ENCODE measurements at places on chromosomes 1 and 21. TPM values are rescaled to one million over a fixed set of nuclear protein-coding genes. Genes with fewer than 3 reads are reported as not detected.

GRCh38 chr1:115658646-115659045 is 16.9 kb downstream of the VANGL1 start:
- H3K4me3 ChIP-seq, result no peak overlapping the region
- H3K36me3 ChIP-seq, result peaks cover 26% of the 10 kb centered on the region
- H3K4me1 ChIP-seq, result peaks cover 23% of the 10 kb centered on the region
- H3K27me3 ChIP-seq, result no peaks in the 10 kb centered on the region
- H3K27ac ChIP-seq, result no peak overlapping the region

DNA sequence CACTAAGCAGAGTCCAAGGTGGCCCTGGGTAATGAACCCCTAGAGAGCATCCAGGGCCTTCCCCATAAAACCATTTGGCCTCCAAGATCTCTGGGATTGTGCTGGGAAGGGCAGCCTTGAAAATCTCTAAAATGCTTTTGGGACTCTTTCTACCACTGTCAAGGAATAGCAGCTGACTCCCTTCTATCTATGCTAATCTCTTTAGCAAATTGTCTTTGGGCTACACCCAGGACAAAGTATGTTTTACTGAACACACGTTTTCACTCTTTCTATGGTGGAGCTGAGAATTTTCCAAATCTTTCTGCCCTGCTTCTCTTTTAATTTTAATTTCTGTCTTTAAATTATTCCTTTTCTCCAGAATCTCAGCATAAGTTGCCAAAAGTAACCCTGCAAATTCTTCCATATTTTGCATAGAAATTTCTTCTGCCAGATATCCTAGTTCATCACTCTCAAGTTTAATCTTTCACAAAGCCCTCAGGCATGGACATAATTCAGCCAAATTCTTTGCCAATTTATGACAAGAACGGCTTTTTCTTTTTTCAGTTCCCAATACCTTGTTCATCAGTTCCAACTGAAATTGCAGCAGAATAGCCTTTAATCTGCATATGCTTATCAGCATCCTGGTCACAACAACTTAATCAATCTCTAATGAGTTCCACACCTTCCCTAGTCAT is 687.0 kb upstream of the ADGRL4 start:
- H3K36me3 ChIP-seq, result no peaks in the 10 kb centered on the region
- no peak overlapping the region for H3K27ac ChIP-seq
- H3K4me1 ChIP-seq, result no peaks in the 10 kb centered on the region
- no peaks in the 10 kb centered on the region for H3K27me3 ChIP-seq

- peaks cover 9% of the 10 kb centered on the region for H3K4me1 ChIP-seq
- H3K27ac ChIP-seq, result no peak overlapping the region
- no peak overlapping the region for H3K4me3 ChIP-seq
- no peaks in the 10 kb centered on the region for H3K36me3 ChIP-seq
- no peaks in the 10 kb centered on the region for H3K27me3 ChIP-seq
These were observed 205.5 kb downstream of the KCNJ6 start for GRCh38 chr21:37710546-37711285.

DNA sequence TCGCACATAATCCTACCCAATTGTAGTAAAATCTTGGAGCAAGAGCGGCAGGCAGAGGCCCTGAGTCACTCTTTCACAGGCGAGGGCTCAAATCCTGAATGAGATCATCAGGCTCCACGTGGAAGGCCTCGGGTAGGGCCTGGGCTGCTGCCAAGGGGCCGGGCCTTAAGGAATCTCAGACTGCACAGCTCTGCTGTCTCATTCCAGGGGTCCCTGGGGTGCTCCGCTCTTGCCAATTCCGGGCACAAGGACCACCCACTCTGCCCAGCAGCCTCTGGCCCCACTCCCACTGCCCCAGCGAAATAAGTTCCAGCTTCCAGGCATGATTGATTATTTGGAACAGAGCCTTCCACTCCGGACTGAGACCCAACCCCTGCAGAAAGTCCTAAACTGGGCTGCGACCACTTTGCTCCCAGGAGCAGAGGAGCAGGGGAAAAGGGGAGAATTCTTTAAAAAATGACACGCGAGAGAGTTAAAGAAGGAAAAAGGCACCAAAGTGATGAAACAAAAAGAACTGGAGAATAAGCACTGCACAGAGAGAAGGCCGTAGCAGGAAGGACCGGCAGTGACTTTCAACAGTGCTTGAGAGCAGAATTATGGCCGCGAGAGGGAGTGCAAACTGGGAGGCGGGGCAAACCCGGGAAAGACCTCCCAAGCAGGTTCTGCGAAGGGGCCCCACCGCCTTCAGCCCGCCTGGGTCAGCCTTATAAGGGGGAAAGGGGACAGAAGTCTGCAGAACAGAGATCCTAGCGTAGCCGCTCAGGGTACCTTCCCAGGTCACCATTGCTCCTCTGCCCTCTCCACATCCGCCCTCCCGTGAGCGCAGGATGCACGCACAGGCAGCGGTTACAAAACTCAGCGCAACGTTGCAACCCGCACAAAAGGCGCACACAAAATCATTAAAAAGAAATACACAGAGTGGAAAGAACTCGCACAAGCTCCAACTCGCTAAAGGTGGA is 2.0 kb downstream of the ADAMTS1 start:
- peak overlapping the region; percentile 79 for H3K4me3 ChIP-seq
- peak; percentile 84 for DNase-seq
- peaks cover 84% of the 10 kb centered on the region for H3K4me1 ChIP-seq
- peaks cover 22% of the 10 kb centered on the region for H3K27me3 ChIP-seq
- peaks cover 41% of the 10 kb centered on the region for H3K36me3 ChIP-seq

- no peak overlapping the region for H3K27ac ChIP-seq
- no peaks in the 10 kb centered on the region for H3K27me3 ChIP-seq
- no peaks in the 10 kb centered on the region for H3K4me1 ChIP-seq
- DNase-seq, result no peak
- no peak overlapping the region for H3K4me3 ChIP-seq
These were observed 201.6 kb upstream of the KCNK2 start for GRCh38 chr1:214880956-214881355.

GRCh38 chr1:46193285-46193684 is 4.9 kb downstream of the POMGNT1 start:
- DNase-seq, result no peak
- H3K27me3 ChIP-seq, result no peaks in the 10 kb centered on the region
- H3K36me3 ChIP-seq, result peaks cover 78% of the 10 kb centered on the region
- no peak overlapping the region for H3K4me3 ChIP-seq

DNA sequence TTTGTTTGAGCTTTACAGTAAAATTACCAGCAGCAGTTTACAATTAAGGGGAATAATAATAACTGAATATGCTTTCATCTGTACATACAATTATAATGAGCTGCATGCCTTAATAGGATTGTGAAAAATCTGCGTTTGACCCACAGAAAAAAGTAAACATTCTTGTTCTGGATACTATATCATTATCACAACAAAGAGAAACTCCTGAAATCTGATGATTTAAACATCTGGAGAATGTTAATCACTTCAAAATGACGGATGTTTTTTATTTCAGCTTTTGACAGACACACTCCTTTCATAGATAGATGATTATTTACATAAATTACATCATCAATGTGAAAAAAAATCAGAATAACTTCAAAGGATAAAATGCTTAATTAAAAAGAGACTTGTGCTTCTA is 58.5 kb downstream of the TYW3 start:
- H3K36me3 ChIP-seq, result no peaks in the 10 kb centered on the region
- no peak overlapping the region for H3K27ac ChIP-seq

GRCh38 chr1:180631194-180631765 is 542 bp upstream of the XPR1 start:
- no peaks in the 10 kb centered on the region for H3K36me3 ChIP-seq
- no peak for DNase-seq

DNA sequence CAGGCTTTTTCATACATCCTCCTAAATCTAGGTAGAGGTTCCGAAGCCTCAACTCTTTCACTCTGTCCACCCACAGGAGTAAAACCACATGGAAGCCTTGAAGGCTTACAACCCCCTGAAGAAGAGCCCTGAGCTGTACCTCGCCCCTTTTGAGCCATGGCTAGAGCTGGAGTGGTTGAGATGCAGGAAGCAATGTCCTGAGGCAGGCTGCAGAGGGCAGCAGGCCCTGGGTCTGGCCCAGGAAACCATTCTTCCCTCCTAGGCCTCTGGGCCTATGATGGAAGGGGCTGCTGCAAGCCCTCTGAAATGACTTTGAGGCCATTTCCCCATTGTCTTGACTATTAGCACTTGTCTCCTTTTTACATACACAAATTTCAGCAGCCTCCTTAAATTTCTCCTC is 1503.0 kb downstream of the KCNT2 start:
- DNase-seq, result no peak
- H3K4me3 ChIP-seq, result no peak overlapping the region
- no peak overlapping the region for H3K27ac ChIP-seq

DNA sequence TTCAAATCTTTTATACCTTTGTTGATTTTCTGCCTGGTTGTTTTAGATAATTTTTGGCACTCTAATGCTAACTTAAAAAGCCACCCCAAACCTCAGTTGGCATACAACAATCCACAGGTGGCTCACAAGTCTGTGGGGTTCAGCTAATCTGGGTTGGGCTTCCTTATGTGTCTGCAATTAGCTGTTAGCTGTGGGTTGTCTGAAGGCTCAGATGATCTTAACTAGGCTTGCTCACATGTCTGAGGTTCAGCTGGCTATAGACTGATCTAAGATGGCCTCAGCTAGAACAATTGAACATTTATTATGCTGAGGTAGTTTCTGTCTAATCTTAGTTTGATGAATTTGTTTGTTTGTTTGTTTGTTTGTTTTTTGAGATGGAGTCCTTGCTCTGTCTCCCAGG is 44.9 kb upstream of the ADAR start:
- H3K27ac ChIP-seq, result no peak overlapping the region
- H3K4me1 ChIP-seq, result no peaks in the 10 kb centered on the region
- DNase-seq, result no peak

DNA sequence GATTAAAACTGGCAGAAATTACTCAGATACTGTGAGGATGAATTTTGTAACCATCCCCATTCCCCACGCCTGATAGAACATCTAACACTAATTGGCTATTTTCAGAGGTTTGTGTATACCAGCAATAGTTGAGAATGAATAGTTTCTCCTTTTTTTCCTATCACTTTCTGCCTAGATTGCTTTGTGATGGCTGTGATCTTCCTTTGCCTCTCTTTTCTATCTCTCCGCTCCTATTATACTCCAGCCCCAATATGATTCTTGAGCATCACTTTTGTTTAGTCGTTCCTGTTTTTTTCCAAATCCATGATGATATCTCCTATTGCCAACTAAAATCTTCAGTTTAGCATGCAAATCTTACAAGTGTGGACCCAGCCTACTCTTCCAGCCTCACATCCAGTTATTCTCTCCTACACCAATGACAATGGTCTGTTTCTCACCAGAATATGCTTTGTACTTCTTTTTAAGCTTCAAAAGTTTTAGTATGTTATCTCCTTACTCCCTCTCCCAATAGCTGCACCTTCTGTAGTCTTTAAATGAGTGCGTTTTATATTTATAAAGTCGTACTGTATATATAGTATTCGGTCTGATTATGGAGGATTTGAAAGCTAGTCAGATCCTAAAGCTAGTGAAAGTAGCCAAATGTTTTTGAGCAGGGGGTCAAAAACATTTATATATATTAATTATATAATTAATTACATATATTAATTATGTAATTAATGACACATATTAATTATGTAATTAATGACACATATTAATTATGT is 25.2 kb downstream of the MAGI3 start:
- H3K4me1 ChIP-seq, result no peaks in the 10 kb centered on the region
- no peak overlapping the region for H3K27ac ChIP-seq
- H3K36me3 ChIP-seq, result no peaks in the 10 kb centered on the region
- no peaks in the 10 kb centered on the region for H3K27me3 ChIP-seq

DNA sequence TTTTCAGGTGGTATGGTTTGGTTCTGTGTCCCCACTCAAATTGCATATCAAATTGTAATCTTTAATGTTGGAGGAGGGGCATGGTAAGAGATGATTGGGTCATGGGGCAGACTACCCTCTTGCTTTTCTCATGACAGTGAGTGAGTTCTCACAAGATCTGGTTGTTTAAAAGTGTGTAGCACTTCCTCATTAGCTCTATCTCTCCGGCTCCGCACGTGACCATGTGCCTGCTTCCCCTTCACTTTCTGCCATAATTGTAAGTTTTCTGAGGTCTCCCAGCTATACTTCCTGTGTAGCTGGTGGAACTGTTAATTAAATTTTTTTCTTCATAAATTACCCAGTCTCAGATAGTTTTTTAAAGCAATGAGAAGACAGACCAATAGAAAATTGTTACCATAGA is 843.2 kb downstream of the AMY1C start:
- no peak overlapping the region for H3K4me3 ChIP-seq
- no peaks in the 10 kb centered on the region for H3K4me1 ChIP-seq
- H3K27ac ChIP-seq, result no peak overlapping the region
- H3K36me3 ChIP-seq, result no peaks in the 10 kb centered on the region
- no peak for DNase-seq

- no peak overlapping the region for H3K27ac ChIP-seq
- H3K36me3 ChIP-seq, result no peaks in the 10 kb centered on the region
- peak; percentile 40 for DNase-seq
- no peak overlapping the region for H3K4me3 ChIP-seq
These were observed 11.2 kb upstream of the ADAMTSL4 start for GRCh38 chr1:150537732-150538684.

- no peaks in the 10 kb centered on the region for H3K27me3 ChIP-seq
- H3K4me1 ChIP-seq, result peaks cover 25% of the 10 kb centered on the region
- no peaks in the 10 kb centered on the region for H3K36me3 ChIP-seq
These were observed 70.8 kb downstream of the MAN1C1 start for GRCh38 chr1:25687221-25688017.

- H3K4me1 ChIP-seq, result peaks cover 8% of the 10 kb centered on the region
- H3K27me3 ChIP-seq, result no peaks in the 10 kb centered on the region
- no peak for DNase-seq
- no peaks in the 10 kb centered on the region for H3K36me3 ChIP-seq
These were observed 20.6 kb downstream of the ABCD3 start for GRCh38 chr1:94438692-94439276.

DNA sequence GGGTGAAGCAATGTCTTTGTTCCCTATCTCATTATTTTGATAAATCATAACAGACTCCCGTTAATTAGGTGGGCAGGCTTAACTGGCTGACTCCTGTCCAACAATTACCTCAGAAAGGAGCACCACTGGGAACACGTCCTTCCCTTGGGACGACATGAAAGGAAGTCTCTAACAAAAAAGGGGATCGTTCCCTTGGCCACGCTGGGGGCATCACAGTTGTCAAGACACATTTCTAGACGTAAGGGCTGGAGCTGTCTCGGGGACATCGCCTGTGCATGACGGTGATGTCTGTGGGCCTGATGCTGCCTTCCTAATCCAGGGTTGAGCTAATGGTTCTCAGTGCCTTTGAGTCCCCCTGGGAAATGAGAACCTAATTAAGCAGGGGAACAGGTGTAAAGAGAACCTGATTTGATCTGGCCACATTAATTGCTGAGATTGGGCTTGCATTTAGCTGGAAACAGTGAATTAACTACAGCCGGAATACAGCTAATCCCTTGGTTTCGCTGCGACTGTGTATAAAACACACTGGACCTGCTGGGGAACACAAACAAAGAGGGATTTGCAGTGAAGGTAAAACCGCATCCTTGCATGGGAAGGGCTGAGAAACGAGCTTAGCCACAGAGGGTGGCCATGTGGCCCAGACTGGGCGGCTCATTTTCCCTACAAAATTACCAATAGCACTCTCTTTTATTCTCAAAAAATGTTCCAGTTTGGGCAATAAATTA is 111.8 kb downstream of the MRPS6 start:
- no peak for DNase-seq
- no peaks in the 10 kb centered on the region for H3K36me3 ChIP-seq
- H3K27me3 ChIP-seq, result no peaks in the 10 kb centered on the region
- no peaks in the 10 kb centered on the region for H3K4me1 ChIP-seq

VSIG8 gene
- 0.35 TPM for total RNA-seq

NPPB gene
- total RNA-seq, result not detected

SAMSN1 gene
- 21.5 TPM for total RNA-seq

NFASC gene
- 12.2 TPM for total RNA-seq

GMEB1 gene
- 14.2 TPM for total RNA-seq

CACHD1 gene
- 32.0 TPM for total RNA-seq

KCNJ9 gene
- total RNA-seq, result not detected
